ENCODE measurements at places on chromosomes 3 and 15. TPM values are rescaled to one million over a fixed set of nuclear protein-coding genes. Genes with fewer than 3 reads are reported as not detected.

Gene AADACL2
- not detected for total RNA-seq

Gene RTP4
- total RNA-seq = 1.4 TPM

Gene MAGI1
- 18.6 TPM for total RNA-seq

Gene BFSP2
- total RNA-seq = not detected

Gene VPS18
- 78.3 TPM for total RNA-seq

Gene IGF1R
- total RNA-seq = 80.1 TPM

Gene KBTBD13
- total RNA-seq = not detected

Gene C3orf70
- 0.22 TPM for total RNA-seq

Gene ACKR2
- total RNA-seq = not detected

Gene CHST2
- total RNA-seq = 69.1 TPM

Gene PLA2G4D
- not detected for total RNA-seq

Gene ACTRT3
- 2.8 TPM for total RNA-seq

Gene RTP2
- total RNA-seq = not detected

Gene CCDC13
- total RNA-seq = 0.57 TPM

Gene DISP2
- 0.14 TPM for total RNA-seq

Gene RBP2
- total RNA-seq = not detected

Gene EFHB
- total RNA-seq = not detected

Gene MELTF
- 7.9 TPM for total RNA-seq

Gene SV2B
- not detected for total RNA-seq

Gene GOLGA6D
- not detected for total RNA-seq

Gene ATP13A4
- not detected for total RNA-seq

Gene AMIGO3
- total RNA-seq = 2.1 TPM

Gene CHRNA7
- 0.22 TPM for total RNA-seq

Gene WDR72
- not detected for total RNA-seq

Gene GABRR3
- total RNA-seq = not detected

Gene CADPS
- 17.3 TPM for total RNA-seq

Gene ATP11B
- 75.7 TPM for total RNA-seq

Gene INSYN1
- total RNA-seq = 0.43 TPM

Gene TRIM69
- total RNA-seq = 7.9 TPM

Gene CDHR4
- not detected for total RNA-seq

Gene SERINC4
- not detected for total RNA-seq

Gene NR2F2
- 20.6 TPM for total RNA-seq

Gene CATSPER2
- total RNA-seq = 0.72 TPM

Gene GPR87
- not detected for total RNA-seq

Gene MDFIC2
- total RNA-seq = not detected

Gene FBXL2
- 9.0 TPM for total RNA-seq

Gene ALS2CL
- total RNA-seq = 1.3 TPM

Gene MUSTN1
- not detected for total RNA-seq

Gene SNTN
- total RNA-seq = not detected

Gene MKRN3
- 3.9 TPM for total RNA-seq

Gene ROPN1
- not detected for total RNA-seq

Gene WDR5B
- 6.6 TPM for total RNA-seq

Gene SMCO1
- not detected for total RNA-seq

Gene TIMP4
- 0.66 TPM for total RNA-seq

Gene GOLGA8B
- total RNA-seq = 24.5 TPM

Gene IL16
- not detected for total RNA-seq

Measured in placental pericyte (primary cell).